ENCODE measurements at places on chromosomes 7 and 10. TPM values are rescaled to one million over a fixed set of nuclear protein-coding genes. Genes with fewer than 3 reads are reported as not detected.

The OPN4 gene
- total RNA-seq, result not detected

GRCh38 chr7:8154272-8154671 is 107.7 kb downstream of the ICA1 start:
- no peak for DNase-seq
- H3K4me3 ChIP-seq, result no peak overlapping the region
- H3K27me3 ChIP-seq, result no peaks in the 10 kb centered on the region
- no peak overlapping the region for H3K27ac ChIP-seq
- no peaks in the 10 kb centered on the region for H3K36me3 ChIP-seq

DNA sequence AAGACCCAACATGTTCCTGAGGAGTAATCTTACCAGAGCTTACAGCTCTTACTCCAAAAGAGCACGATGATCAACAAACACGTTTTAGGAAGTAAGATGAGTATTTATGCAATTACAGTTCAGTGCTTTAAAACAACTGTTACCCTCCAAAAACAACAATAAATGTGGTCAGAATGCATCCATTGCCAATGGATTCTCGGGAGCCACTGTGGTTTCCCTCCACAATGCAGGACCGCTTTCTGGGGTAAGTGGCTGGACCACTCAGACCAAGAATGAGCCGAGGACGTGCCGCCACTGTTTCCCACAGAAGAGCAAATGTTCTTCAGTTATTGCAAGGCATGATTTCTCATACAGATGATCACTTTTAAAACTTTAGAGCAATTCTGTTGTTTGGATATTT is 232.3 kb upstream of the MKLN1 start:
- DNase-seq, result no peak
- peaks cover 5% of the 10 kb centered on the region for H3K36me3 ChIP-seq
- H3K4me3 ChIP-seq, result no peak overlapping the region
- H3K27ac ChIP-seq, result no peak overlapping the region
- H3K4me1 ChIP-seq, result peaks cover 5% of the 10 kb centered on the region
- no peaks in the 10 kb centered on the region for H3K27me3 ChIP-seq

- DNase-seq, result peak; percentile 90
- peaks cover 3% of the 10 kb centered on the region for H3K4me1 ChIP-seq
- H3K27ac ChIP-seq, result no peak overlapping the region
Observed at GRCh38 chr10:119761106-119761505, 35.3 kb downstream of the INPP5F start.

GRCh38 chr10:37831495-37832333 is 25.7 kb downstream of the ZNF248 start:
- no peak overlapping the region for H3K4me3 ChIP-seq
- DNase-seq, result no peak
- no peaks in the 10 kb centered on the region for H3K4me1 ChIP-seq
- H3K27ac ChIP-seq, result no peak overlapping the region
- H3K27me3 ChIP-seq, result no peaks in the 10 kb centered on the region

Measured in fibroblast of lung (primary cell).